Pulmonary artery endothelial cell (primary cell): ENCODE measurements at places on chromosomes 2 and 18. TPM values are rescaled to one million over a fixed set of nuclear protein-coding genes. Genes with fewer than 3 reads are reported as not detected.
A peak's percentile ranks its signal among the peaks of the same experiment; 100 is the strongest.

DNA sequence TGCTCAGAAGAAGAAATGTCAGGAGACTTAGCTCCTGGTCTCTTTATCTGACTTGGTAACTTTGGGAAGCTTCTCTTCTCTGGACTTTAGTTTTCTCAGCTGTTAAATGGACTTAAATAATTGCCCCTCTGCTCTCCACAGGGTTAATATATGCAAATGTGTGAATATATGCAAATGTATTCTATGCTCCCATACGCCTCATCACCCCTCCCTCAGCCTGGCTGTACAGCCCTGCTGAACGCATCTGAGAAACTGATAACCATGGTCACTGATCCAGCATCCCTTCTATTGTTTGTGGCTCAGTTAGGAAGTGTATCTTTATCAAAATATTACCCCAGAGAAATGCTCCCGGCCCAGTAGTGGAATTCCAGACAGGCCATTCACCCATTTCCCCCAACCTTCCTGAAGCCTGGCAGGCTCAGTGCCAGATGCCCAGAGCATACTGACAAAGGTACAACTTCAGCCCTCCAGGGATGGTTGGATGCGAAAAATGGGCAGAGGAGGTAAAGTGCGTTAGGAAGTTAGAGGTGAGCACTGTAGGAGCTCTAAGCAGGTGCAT, 103.4 kb downstream of the DYSF start:
- DNase-seq, result peak; percentile 43

GRCh38 chr2:73050121-73050545, 21.4 kb downstream of the SFXN5 start:
- DNase-seq, result no peak

DNA sequence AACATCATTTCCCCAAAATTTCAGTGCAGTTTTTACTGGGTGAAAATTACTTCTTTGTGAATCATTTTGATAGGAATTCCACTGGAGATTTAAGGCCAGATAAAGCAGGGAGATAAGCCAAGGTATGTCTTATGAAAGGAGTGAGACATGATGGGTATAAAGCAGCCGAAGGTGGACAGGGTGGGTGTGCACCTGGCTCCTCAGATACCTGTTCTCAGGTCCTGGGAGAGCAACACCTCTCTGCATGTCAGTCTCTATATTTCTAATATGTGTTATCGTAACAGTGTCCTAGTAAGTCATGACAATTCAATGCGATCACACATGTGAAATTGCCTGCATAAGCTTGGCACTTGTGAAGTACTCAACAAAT, 768.8 kb downstream of the RNF144A start:
- no peak for DNase-seq

DNA sequence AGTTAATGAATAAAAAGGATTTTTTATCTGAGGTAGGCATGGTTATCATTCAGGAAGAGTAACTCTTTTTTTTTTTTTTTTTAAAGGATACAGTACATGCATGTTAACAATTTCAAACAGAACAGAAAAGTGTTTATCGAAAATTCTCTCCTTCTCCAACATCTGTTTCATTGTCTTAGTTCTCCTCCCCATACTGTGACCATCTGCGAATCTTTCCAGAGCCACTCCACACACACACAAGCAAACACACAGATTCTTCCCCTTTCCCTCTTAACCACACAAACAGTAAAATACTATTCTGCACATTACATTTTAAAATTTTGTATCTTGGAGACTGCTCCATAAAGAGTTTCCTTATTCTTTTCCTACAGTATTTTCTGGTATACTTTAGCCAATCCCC, 38.0 kb downstream of the NPC1 start:
- DNase-seq, result no peak

DNA sequence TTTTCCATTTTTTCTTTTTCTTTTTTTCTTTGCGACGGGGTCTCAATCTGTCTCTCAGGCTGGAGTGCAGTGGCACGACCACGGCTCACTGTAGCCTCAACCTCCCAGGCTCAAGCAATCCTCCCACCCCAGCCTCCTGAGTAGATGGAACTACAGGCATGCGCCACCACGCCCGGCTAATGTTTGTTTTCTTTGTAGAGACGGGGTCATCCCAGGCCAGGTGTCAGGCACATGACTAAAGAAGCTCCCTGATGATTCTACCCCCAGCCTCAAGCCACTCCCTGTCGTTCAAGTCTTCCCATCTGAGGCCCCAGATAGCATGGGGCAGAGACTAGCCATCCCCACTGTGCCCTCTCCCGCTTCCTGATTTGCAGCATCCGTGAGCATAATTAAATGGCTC, 9.8 kb upstream of the FZD5 start:
- DNase-seq, result no peak

- DNase-seq, result no peak
These were observed 941.9 kb downstream of the SLC4A3 start for GRCh38 chr2:220569112-220569897.

DNA sequence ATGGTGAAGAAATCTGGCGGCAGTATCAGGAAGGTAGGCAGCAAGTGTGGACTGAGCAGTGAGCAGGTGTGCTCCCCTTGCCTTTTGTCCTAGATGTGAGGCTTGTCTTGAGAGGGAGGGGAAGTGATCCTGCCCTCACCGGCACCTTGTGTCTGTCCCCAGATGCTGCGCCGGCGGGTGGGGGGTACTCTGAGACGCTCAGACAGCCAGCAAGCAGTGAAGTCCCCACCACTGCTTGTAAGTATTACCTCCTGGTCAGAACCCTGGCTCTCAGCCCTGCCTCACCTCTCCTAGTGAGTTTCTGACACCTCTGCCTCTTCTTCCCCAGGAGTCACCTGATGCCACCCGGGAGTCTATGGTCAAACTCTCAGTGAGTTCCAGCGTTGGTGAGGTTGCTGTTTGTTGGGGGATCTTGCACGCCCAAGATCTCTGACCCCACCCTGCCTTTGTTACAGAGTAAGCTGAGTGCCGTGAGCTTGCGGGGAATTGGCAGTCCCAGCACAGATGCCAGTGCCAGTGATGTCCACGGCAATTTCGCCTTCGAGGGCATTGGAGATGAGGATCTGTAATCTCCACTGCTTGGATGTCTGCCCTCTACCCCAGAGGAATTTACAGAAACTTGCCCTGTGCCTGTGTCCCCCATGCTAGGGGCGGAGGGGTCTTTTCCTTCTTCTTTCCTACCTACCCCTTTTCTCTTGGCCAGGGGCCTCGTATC, 4.2 kb downstream of the ZNF513 start:
- DNase-seq, result no peak

GRCh38 chr2:159256159-159256558, 30.3 kb downstream of the WDSUB1 start:
- DNase-seq, result no peak

DNA sequence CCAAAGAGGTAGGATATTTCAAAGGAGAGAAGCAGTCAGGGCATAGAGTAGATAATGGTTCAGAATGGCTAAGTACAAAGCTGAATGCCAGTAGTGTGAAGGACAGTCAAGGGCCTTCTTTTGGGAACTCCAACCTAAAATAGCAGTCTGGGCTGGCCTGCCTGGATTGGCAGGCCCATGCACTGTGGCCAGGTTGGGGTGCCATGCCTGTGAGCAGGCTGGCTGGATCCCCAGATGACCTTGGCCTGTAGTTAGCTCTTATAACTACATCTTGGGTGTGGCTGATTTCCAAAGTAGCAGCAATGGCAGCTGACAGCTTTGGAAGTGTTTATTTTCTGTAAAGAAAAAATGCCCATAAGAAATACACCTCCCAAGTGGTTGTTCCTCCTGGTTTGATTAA, 51.5 kb upstream of the ITGB6 start:
- DNase-seq, result no peak

GRCh38 chr2:205047273-205047839, 502.1 kb downstream of the PARD3B start:
- DNase-seq, result no peak

GRCh38 chr2:210477496-210477895, 937 bp upstream of the LANCL1 start:
- DNase-seq, result no peak

DNA sequence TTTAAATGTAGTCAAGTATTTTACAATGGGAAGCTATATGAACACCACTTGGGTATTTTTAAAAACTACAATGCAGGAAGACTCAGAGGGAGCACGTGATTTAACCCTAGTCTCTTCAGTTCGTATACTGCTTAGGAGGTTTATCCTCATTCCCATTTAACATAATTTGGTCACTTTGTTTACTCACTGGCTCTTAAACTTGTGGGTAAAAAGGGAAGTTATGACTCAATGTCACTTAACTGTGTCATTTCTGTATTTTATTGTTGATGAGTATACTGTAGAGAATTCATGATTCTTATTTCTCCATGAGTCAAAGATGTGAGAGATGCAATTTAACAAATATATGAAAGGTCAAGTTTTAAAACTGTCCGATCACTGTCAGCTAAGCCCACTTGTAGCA, 48.2 kb downstream of the SLC66A3 start:
- no peak for DNase-seq

GRCh38 chr2:230874876-230875275, 10.1 kb downstream of the ITM2C start:
- no peak for DNase-seq

DNA sequence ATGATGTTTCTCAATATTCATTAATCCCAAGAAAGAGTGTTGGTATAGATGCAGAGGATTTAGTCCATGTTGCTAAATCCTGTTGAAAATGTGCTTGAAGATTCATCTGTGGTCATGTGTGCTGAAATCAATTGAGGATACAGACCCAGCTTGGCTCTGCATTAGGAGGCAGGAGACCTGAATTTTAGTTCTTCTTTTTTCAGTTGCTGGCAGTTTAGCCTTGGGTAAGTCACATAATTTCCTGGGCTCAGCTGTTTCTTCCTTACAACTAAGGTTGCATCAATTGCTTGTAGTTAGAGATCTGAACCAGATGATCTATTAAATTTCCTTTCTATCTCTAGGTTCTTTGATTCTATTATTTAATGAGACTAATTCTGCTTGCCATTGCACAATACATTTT, 54.4 kb downstream of the SETBP1 start:
- no peak for DNase-seq

DNA sequence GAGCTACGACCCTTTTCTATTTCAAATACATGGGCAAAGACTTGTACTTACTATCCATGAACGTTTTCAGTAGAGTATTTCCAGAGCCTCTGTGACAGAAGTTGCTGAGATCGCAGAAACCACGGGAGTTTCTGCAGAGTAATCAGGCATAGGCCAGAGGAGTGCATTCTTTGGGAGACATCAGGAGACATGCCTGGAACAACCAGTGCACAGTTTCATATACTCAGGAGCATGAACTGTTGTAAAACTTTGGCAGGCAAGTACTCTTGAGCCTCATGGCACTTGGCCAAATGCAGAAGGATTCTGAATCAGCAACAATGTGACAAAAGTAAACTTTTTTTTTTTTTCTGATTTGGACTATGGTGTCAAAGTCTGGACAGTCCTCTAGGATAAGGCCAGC, 307.1 kb downstream of the GRB14 start:
- DNase-seq, result no peak

GRCh38 chr2:97751752-97752151, 38.4 kb downstream of the ZAP70 start:
- no peak for DNase-seq

GRCh38 chr2:215899141-215900074, 113.9 kb downstream of the MREG start:
- DNase-seq, result no peak

GRCh38 chr2:99279969-99280695, 20.9 kb downstream of the LYG1 start:
- no peak for DNase-seq

DNA sequence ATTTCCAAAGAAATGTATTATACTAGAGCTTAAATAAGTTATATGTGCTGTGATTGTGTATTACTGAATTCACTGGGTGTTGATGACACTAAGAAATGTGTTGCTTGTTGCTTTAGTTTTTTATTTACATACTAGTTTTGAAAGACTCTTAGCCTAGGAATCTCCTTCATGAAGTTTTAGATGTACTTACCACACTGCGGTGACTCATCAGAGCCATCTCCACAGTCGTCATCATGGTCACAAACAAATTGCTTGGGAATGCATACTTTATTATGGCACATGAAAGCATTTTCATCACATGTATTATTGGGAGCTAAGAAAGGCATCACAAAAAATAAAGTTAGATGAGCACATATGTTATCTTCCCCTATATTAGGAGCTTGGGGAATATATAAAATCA, 1624.2 kb downstream of the LRP1B start:
- DNase-seq, result no peak

DNA sequence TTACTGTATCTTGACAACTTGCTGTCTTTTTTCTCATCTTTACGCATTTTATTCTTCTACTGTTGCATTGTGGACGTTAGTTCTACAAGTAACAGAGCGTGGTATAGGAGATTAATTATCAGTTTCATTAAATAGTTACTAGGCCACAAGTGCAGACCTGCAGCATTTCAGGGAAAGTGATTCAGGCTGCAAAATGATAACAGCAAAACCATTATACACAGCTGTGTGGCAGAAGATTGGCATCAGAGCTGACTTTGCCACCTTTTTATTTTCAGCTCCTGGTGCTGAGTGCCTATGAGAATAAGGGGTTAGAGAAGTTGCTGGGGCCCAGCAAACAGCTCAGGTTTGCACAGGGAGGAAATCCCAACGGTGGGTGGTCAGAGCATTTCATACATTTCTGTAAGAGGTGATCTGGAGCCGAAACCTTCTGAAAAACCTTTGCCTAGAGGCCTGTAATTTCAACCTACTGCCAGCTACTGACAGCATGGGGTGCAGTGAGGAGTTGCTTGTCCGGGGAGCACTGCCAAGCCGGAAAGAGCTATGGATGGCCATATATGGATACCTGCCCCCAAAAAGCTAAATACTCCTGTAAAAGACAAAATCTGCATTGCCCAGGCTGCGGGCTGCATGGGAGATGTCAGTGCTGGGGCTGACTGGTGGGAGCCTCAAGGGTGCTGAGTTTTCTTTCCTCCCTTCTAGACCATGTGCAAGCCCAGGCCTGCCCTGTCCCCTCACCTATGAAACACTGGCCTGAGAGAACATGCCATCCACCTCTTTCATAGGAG, 2.7 kb upstream of the CCBE1 start:
- DNase-seq, result no peak

The TM4SF20 gene
- total RNA-seq, result not detected in 2 replicates

The CRYGC gene
- total RNA-seq, result not detected in 2 replicates

The IL1B gene
- 0.46 TPM in 1 of 2 replicates, not detected in the other for total RNA-seq

The RUFY4 gene
- not detected in 2 replicates for total RNA-seq
